ENCODE measurements at places on chromosomes 2 and 18. TPM values are rescaled to one million over a fixed set of nuclear protein-coding genes. Genes with fewer than 3 reads are reported as not detected.
A peak's percentile ranks its signal among the peaks of the same experiment; 100 is the strongest.

The KIF1A gene
- total RNA-seq: not detected

DNA sequence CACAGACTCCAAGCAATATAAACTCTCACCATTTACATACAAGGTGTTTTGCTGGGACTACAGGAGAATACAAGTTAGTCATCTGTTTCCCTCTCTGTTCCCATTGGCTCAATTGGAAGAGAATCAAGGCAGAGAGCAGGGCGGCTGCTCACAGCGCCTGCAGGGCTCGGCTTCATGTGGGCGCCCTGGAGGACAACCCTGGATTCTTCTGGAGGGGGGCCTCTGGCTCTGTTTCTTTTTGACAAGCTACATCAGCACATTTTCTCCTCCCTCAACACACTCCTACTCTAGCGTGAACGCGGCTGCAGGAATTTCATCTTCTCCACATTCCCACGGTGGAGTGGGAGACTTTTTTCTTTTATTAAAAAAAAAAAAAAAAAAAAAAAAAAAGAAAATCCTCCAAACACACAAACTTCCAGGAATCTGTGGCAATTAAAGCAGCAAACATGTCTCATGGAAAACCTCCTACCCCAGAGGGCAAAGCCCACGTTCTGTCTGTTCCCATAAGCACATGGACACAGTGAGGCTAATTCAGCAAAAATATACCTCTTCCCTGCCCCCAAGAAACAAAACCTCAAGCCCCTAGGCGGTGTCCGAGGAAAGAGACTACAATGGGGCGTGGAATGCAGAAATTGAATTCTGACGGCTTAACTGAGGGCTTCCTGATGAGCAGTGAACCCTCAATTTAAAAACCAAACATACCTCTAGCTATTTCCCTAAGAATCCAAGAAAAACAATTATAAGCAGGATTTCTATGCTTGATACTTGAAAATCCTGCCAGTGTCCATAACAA lies 50.6 kb downstream of the PARD6G start:
- H3K36me3 ChIP-seq: no peaks in the 10 kb centered on the region
- H3K27me3 ChIP-seq: no peaks in the 10 kb centered on the region
- DNase-seq: peak; percentile 65
- H3K27ac ChIP-seq: peak overlapping the region; percentile 79
- H3K4me3 ChIP-seq: no peak overlapping the region

- no peak overlapping the region for H3K27ac ChIP-seq
- H3K4me3 ChIP-seq: no peak overlapping the region
- no peaks in the 10 kb centered on the region for H3K36me3 ChIP-seq
Measured at GRCh38 chr18:3914833-3915610, 465.1 kb downstream of the TGIF1 start.

DNA sequence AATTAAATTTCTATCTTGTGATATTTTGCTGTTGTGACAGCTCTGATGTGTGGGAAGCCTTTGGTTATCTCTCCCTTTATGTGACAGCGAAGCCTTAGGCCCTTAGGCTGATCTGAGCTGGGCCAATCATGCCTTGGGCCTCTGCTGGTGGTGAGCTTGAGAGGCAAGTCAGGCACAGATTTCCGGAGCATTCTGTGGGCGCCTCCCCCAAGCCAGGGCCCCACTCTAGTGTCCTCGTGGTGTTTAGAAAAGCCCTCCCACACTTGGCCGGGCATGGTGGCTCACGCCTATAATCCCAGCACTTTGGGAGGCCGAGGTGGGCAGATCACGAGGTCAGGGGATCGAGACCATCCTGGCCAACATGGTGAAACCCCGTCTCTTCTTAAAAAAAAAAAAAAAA lies 239.8 kb downstream of the SH3RF3 start:
- H3K4me1 ChIP-seq: peaks cover 15% of the 10 kb centered on the region
- DNase-seq: no peak
- peaks cover 10% of the 10 kb centered on the region for H3K36me3 ChIP-seq
- no peak overlapping the region for H3K27ac ChIP-seq

The SNX17 gene
- total RNA-seq: 148 TPM

The SLC9A2 gene
- 0.03 TPM for total RNA-seq

- H3K4me1 ChIP-seq: peaks cover 64% of the 10 kb centered on the region
- DNase-seq: no peak
- no peaks in the 10 kb centered on the region for H3K27me3 ChIP-seq
- H3K27ac ChIP-seq: no peak overlapping the region
Measured at GRCh38 chr2:128316777-128317180, 1.9 kb downstream of the HS6ST1 start.
